ENCODE measurements at places on chromosomes 4 and X. TPM values are rescaled to one million over a fixed set of nuclear protein-coding genes. Genes with fewer than 3 reads are reported as not detected.

DNA sequence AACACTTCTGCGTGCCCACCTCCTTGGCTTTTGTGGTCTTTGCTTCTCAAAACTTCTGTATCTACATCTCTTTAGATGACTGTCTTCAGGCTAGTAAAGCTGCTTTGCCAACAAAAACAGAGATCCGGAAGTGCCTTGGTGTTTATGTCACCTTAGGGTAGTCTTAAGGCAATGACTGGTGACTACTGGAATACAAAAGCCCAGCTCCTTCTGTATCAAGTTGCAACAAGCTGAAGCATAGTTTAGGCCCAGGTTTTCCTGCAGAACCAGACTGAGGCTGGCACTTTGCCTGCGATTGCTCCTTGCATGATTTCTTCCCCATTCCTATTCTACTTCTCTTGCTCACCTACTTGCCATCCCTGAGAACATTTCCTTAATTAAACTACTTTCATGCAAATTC, 333.8 kb downstream of the DMD start:
- H3K36me3 ChIP-seq, result no peaks in the 10 kb centered on the region
- H3K4me1 ChIP-seq, result no peaks in the 10 kb centered on the region
- no peaks in the 10 kb centered on the region for H3K27me3 ChIP-seq
- peak; percentile 11 for DNase-seq
- H3K4me3 ChIP-seq, result no peak overlapping the region
- H3K27ac ChIP-seq, result no peak overlapping the region

Gene MTNR1A
- not detected for total RNA-seq

- H3K4me3 ChIP-seq, result no peak overlapping the region
- H3K27ac ChIP-seq, result no peak overlapping the region
- H3K27me3 ChIP-seq, result no peaks in the 10 kb centered on the region
These were observed 777.3 kb upstream of the GALNTL6 start for GRCh38 chr4:171035909-171036308.

- no peaks in the 10 kb centered on the region for H3K4me1 ChIP-seq
- H3K27me3 ChIP-seq, result peaks cover 54% of the 10 kb centered on the region
- H3K27ac ChIP-seq, result no peak within 1 kb of the TSS
- no peak for DNase-seq
These were observed at the start of gene RTL5 for GRCh38 chrX:72131317-72132294. RTL5 (minus strand) TSS chrX:72131915.

Gene PNMA5
- total RNA-seq, result not detected

All from PC-9 (cell line).